GM13976 (cell line): ENCODE measurements at places on chromosomes 4 and X.

- no peak for DNase-seq
Measured at GRCh38 chrX:85569096-85569495, 189.6 kb upstream of the POF1B start.

DNA sequence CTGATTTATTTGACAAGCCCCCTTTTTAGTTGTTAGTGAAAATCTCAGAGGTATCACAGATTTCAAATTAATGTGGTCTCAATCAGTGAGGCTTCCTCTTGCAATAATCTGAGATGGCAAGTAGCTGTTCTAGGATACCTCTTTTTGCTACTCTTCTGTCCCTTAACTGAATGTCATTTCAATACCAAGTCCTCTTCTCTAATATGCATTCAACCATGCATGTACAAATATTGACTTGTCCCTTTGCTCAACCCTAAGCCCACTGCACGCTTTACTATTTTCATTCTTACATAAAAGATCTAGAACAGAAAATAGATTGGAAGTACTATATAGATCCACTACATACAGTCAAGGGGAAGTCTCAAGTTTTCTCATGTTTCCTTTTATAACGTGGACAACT is 164.2 kb downstream of the CBR4 start:
- no peak for DNase-seq

DNA sequence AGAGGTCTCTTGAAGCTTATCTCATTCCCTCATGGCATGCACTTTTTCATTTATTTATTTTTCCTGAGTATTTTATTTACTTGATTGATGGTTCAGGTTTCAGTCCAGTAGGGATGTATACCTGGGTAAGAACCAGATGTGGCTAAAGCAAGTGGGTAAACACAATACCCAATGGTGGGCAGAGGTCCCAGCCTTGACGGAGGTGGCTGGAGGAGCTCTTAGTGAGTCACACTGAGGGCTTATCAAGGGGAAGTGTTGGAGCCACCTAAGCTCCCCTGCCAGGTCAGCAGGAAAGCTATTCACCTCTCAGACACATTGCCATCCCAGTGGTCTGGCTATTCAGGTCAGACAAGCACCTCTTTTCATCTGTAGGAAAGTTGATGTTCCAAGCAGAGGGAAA is 236.2 kb upstream of the MAGEB16 start:
- no peak for DNase-seq

DNA sequence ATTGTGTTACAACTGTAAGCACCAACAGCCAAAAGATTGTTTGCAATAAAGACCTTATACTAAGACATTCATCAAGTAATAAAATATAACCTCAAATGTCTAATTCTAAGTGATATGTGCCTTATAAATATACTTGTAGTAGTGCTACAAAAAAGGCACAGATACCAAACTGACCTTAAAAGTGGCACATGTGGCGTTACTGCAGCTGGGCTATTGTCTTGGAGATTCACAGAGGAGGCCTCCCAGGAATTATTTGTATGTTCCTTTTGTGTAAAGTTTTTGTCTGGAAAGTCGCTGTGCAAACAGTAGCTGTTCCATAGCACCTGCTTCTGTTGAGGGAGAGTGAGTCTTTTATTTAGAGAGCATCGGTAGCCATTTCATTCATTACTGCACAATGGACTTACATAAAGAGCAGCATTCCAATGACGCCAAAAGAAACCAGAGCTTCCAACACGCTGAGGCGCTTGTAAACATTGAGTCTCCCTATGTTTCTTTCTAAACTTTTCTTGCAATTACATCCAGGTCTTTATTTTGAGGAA is 143.7 kb downstream of the RPA4 start:
- no peak for DNase-seq

- DNase-seq = no peak
Measured at GRCh38 chrX:21756785-21757529, 959 bp downstream of the SMPX start.

DNA sequence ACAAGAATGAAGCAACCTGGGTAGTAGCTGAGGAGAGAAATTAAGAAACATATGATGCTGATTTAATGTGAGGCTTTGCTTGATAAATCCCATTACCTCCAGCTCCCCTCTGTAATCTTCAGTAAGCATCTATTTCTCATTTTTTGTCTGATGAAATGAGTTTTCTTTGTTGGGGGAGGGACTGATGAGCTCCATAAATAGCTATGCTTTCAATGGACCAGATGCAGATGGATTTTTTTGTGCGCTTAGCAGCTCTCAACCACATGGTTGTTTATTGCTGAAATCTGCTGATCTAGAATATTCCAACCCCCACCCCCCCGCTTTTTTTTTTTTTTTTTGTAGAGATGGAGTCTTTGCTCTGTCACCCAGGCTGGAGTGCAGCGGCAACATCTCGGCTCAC is 1082.0 kb downstream of the RAPGEF2 start:
- DNase-seq = no peak

GRCh38 chrX:22634751-22635150 is 362.0 kb downstream of the CBLL2 start:
- DNase-seq = no peak

- no peak for DNase-seq
Measured at GRCh38 chr4:14529653-14530052, 472.6 kb upstream of the CPEB2 start.

DNA sequence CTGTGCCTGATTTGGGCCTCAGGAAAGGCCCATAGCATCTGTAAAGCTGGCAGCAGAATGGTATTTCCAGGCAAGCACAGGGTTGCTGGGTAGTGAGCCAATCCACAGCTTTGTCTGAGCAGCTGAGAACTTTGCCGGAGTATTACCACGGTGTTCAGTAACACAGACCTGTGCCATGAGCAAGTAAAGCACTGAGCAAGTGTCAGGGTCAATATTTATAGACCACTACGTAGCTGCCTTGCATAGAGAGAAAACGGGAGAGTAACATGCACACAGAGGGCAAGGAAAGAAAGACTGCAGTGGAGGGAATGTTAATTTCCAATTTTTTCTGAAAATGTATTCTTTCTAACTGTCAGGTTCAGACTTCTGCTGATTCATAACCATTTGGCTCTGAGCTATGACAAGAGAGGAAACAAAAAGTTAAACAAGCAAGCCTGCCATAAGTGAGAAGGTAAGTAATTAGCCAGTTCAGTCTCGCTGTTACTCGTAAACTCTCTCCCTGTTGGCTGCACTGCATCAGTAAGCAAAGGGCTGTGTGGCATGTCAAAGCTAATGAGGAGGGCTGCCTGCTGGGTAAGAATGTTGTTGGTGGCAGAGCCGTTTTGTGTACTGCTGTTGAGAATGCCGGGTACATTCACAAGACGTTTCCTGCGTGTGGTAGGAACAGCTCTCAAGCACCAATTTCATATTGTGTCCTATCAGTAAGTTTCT is 238.1 kb downstream of the BMPR1B start:
- no peak for DNase-seq

DNA sequence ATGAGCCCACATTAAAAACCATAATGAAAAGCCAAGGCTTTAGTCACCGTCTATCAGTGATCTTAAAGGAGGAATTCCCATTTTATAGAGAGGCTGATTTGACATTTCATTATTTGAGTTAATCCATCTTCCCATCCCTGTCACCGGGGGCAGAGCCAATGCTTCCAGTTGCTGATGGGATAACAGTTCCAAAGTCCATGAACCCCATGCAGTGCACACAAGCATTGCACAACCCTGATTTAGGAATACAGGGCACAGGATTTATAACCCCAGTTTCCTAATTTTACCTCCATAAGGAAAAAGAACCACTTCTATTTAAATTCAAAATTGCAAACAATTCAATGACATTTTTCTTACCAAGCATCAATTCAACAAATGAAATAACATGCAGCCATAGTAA is 36.5 kb downstream of the MAOB start:
- DNase-seq = no peak

DNA sequence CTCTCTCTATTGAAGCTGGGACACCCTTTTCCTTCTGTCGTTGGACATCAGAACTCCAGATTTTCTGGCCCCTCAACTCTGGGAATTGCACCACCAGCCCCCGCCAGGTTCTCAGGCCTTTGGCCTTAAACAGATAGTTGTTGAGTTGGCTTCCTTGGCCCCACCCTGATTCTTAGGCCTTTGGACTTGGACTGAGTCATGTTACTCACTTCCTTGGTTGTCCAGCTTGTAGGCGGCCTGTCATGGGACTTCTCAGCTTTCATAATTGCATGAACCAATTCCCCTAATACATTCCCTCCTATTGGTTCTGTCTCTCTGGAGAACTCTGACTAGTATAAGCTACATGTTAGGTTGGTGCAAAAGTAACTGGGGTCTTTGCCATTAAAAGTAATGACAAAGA is 195.7 kb downstream of the GPAT3 start:
- no peak for DNase-seq

DNA sequence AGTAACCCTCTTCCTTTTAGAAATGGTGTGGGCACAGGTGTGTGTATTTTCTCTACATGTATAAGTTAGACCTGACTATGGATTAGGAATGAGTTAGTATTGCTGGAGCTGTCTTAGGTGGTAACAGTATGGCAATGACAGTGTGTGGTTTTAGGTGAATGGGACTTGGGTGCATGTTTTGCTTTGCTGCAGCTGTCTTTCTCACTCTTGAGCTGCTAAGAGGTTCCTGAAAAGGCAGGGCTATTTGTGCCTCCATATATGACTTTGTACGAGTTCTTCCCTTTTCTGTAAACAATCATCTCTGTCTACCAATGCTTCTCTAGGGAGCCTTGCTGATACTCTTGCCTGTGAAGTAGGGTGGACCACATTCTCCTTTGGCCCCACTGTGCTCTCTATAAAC is 234.8 kb upstream of the HHIP start:
- DNase-seq = no peak

- DNase-seq = no peak
Measured at GRCh38 chr4:34644579-34645115, 1599.7 kb downstream of the ARAP2 start.

DNA sequence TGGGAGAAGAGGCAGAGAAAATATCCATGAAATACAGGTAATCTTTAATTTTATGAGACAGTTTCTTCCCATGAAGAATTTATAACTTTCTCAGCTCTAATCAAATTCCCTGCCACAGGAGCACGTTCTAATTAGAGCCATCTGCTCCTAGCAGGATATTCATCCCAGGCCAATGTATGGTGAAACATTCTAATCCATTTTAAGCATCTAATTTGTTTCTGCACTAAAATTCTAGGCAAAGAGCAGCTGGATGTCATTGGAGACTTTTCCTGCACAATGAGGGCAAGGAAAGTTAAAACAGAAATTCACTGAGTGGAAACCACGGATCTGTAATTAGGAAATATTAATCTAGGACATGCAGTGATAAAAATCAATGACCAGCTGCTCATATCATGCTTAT is 107.7 kb upstream of the ZFP42 start:
- no peak for DNase-seq

GRCh38 chr4:149781150-149781549 is 34.5 kb downstream of the IQCM start:
- no peak for DNase-seq

DNA sequence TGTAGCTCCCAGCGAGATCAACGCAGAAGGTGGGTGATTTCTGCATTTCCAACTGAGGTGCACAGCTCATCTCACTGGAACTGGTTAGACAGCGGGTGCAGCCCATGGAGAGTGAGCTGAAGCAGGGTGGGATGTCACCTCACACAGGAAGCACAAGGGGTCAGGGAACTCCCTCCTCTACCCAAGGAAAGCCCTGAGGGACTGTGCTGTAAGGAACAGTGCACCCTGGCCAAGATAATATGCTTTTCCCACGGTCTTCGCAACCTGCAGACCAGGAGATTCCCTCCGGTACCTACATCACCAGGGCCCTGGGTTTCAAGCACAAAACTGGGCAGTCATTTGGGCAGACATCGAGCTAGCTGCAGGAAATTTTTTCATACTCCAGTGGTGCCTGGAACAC is 216.4 kb upstream of the TET2 start:
- DNase-seq = no peak

DNA sequence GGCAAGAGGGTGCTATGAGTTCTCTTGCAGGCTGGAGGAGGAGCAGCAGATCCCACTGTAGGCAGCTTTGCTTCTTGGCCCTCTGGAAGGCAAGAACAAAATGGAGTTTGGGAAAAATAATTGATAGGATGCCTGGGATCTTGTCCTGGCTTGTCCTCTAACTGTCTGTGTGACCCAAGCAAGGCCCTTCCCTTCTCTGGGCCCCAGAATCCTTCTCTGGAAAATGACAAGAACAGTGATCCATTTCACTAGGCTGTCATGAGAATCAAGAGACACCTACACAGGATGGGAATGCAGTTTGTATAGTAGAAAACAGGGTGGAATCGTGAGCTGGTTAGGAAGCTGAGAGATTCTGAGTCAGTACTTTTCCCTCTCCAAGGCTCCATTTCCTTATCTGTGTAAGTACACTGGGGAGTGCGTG is 133.3 kb downstream of the PJA1 start:
- DNase-seq = no peak

GRCh38 chr4:183626168-183626567 is 32.8 kb downstream of the RWDD4 start:
- DNase-seq = no peak

- DNase-seq = no peak
Measured at GRCh38 chr4:23973308-23973855, 83.5 kb upstream of the PPARGC1A start.

- no peak for DNase-seq
Measured at GRCh38 chr4:184368290-184368689, 106.1 kb downstream of the IRF2 start.

DNA sequence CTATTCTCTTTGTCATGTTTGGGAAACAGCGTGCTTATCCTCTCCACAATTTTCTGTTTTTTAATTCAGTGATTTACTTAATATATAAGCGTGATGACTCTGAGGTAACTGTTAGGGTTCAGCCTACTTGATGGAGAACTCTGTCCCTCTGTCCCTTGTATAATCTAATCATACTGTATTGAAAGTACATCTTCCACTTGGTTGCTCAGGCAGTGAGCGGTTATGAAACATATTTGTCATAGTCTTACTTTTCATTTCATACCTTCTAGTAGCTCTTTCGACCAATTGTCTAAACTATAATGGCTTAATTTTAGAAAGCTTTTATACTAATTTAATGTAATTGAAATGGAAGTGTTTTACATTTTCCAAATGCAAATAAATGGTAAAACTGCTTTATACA is 469.0 kb downstream of the TLL1 start:
- DNase-seq = no peak

GRCh38 chr4:65071564-65071963 is 598.7 kb downstream of the EPHA5 start:
- no peak for DNase-seq

DNA sequence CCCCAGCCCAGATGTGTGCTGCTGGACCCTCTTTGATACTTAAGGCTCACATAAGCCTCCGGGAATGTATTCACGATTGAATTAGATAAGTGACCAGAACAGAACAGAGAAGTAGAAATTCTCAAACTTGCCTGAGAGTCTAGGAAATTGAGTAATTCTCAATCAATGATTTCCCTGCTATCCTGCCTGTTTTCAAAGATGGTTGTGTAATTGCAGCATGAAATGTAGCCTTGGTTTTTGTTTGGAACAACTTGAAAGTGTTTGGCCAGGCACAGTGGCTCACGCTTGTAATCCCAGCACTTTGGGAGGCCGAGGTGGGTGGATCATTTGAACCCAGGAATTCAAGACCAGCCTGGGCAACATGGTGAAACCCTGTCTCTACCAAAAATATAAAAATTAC is 41.2 kb downstream of the TNIP2 start:
- DNase-seq = no peak
